Thymus (tissue), 14 donors: ENCODE measurements at places on chromosomes 13 and 19. TPM values are rescaled to one million over a fixed set of nuclear protein-coding genes. Genes with fewer than 3 reads are reported as not detected.

- no peak for DNase-seq
These were observed at the start of gene PCDH17 for GRCh38 chr13:57631596-57632275. Gene PCDH17 (plus strand): TSS chr13:57631744. CDS start chr13:57632547, 803 bp downstream.

- no peak for DNase-seq
These were observed 102.5 kb downstream of the COL4A2 start for GRCh38 chr13:110409581-110409992.

- no peak for DNase-seq
These were observed 756.5 kb downstream of the SLITRK1 start for GRCh38 chr13:83125791-83126190.

Gene CGB1
- not detected for polyA plus RNA-seq

Gene NLRP5
- polyA plus RNA-seq, result 0.02 TPM
